ENCODE measurements at places on chromosomes 3 and 15.

GRCh38 chr3:71849681-71850080 lies 64.7 kb upstream of the PROK2 start:
- DNase-seq: no peak

GRCh38 chr3:183220828-183221227 lies 32.2 kb upstream of the B3GNT5 start:
- DNase-seq: no peak

DNA sequence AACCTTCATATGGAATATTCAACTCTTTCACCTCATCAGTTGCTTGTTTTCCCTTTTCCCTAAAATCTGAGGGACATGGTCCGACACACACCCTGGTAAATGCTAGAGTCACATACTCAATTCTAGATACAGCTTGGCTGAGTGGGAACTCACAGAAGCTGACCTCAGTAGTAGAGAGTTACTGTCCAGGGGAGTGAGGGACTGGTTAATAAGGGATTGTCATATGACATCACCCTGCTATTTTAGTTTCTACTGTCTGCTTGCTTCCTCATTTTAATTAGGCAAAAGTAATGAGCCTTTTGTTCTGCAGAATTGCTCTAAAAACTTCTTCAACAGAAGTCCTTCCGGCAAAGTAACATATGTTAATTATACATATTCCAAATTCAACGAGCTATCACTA lies 244.5 kb downstream of the ZIC4 start:
- no peak for DNase-seq

GRCh38 chr3:42489937-42490227 lies 12.6 kb upstream of the VIPR1 start:
- DNase-seq: no peak

DNA sequence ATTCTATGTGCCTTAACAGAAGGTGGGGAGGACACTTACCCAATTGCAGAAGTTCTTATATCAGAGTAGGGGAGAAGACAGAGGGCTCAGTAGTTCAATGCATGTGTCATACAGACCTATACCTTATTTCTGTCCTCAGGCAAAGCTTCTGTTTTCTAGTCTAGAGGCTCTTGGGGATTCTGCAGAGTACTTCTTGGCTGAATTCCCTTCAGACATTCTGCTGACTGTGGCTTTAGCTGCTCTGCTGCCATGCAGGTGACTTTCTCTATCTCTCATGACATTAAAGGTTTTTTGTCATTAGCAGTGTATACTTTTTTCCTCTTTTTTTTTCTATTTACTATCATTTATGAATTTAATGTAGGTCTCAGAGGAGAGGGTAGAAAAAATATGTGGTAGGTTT lies 172.8 kb upstream of the PLSCR5 start:
- no peak for DNase-seq

DNA sequence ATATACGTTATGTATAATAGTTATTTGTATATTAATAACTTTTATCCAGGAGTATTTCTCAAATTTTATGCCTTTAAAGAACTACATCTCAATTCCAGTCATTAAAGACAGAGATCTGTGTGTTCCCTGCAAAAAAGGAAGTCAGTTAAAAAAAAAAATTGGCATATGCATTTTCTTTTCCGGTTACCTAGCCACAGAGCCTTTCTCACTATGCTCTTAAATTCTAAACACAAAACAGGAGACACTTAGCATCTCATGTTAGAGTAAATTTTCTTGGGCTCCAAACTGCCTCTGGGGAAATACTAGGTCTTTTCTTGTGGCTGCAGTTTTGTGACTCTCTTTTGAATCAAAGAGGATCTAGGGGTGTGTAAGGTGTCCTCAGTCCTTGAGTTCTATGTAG lies 105.9 kb downstream of the KCNH8 start:
- DNase-seq: no peak

DNA sequence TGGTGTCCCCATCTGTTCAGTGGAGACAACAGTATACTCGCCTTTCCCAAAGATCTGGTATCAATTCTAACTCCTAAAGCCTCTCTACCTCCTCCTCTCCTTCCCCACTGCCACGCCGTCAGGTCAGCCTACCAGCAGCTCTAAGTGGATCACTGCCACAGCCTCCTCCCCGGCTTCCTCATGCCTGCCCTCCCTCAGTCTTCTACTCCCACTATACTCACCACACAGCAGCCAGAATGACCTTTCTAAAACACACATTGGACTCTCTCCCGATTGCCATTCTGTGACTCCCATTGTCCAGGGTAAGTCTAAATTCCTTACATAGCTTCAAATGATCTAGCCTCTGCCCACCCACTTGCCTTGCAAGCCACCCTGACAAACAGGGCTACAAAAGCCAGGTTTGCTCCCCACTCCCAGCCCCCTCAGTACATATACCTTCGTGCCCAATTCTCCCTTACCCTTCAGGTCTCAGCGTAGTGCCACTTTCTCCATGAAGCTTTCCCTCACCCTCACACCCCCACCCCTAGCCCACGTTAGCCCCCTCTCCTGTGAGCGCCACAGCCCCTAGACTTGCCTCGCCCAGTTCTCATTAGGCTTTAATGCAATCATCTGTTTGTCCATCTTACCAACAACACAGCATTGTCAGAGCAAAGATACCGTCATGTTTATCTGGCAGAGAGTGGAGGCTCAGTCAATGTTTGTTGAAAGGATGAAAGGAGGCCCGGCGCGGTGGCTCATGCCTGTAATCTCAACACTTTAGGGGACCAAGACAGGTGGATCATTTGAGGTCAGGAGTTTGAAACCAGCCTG lies 9.5 kb upstream of the SEMA7A start:
- DNase-seq: no peak

GRCh38 chr15:95699578-95699977 lies 630.9 kb upstream of the NR2F2 start:
- no peak for DNase-seq

GRCh38 chr3:130894130-130894985 lies 474 bp downstream of the ATP2C1 start:
- no peak for DNase-seq

- no peak for DNase-seq
Measured at GRCh38 chr3:5476403-5476802, 288.9 kb downstream of the EDEM1 start.

- DNase-seq: no peak
Measured at GRCh38 chr3:99635348-99635747, 3.0 kb upstream of the COL8A1 start.

DNA sequence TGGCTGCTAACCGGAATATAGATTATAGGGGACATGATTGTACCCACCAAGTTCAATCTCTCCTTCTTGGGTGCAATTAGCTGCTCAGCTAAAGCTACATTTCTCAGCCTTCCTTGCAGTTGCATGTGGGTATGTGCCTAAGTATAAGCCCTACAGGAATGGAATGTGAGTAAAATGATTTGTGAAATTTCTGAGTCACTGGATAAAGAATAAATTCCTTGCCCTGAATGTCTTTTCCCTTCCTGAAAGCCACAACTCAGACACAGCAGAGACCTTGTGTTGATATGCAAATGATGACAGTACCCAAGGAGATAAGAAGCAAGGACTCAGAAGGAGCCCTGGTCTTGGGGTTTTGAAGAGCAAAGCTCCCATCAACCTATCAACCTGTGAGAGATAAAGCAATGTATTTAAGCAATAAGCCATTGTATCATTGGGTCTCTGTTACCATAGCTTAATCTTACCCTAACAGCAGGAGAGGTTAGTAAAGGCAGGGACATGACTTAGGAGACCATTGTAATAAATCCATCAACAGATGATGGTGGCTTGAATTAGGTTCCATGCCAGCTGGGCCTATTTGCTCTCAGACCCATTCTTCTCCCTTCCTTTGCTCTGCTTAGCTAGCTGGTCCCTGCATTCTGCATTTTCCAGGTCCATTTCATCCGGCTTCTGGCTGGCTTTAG lies 25.6 kb upstream of the ZNF280D start:
- DNase-seq: no peak

GRCh38 chr3:117407317-117407716 lies 697.7 kb downstream of the TUSC7 start:
- DNase-seq: no peak

GRCh38 chr15:34657469-34658127 lies 74.1 kb upstream of the GOLGA8B start:
- DNase-seq: no peak

DNA sequence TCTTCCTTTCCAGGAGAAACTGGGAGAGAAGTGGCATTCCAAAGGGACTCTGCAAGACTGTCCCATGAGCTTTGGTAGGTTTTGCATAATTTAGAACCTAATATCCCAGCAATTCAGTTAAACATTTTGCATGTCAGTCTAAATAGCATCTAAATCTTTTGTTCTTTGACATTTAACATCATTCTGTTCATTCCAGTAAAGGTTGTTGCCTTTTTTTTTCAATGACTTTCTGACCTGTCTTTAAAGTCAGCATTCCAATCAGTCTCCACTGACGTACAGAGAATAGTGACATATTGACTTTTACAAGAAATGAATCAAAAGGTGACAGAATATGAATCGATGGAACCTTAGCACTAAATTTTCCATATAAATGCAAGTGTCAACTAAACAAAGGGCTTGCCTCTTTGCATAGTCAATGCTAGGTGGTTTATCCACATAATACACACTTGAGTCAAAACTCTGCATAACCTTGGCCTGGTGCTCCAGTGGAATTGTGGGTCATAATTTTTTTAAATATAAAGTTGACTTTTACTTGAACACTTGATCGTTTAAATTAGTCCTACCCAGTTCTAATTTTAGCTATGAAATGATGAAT lies 370.1 kb downstream of the CNTN6 start:
- no peak for DNase-seq

GRCh38 chr3:16697443-16698147 lies 92.4 kb upstream of the DAZL start:
- DNase-seq: peak; percentile 47

DNA sequence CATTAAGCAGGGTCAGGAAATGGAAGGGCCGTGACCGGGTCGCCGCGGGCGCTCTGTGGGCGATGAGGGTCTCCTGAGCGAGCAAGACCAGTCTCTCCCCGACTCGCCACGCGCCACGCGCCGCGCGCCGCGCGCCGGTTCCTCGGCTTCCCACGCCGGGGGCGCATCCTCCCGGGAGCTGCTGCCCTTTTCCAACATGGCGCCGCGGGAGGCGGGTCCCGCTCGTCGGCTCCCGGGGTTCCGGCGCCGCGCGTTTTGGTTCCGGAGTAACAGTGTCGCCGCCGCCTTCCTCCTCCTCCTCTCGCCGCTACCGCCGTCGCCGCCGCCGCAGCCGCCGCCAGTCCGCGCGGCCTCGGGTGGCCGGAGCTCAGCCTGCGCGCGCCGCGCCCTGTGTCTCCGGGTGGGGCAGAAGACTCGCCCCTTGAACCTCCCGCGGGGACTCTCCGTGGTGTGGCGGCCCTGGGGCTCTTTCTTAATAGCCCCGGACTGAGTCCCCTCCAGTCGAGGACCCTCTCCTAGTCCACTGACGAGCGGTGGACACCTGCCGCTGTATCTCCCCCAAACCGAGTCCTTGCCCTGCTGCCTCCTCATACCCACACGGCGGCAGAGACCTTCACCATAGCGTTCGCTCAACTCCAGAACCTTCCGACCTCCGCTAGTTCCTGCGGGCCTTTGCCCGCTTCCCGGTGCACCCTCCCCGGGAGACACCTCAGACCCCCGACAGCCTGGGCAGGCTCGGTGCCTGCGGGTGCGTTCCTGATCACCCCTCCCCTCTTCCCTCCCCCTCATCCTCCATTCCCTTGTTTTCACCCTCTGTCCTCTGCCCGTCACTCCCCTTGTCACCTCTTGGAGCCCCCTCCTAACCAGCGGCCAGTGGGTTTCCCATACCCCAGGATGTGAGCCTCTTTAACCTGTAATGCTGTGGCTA lies at the start of gene MAP2K5:
Gene MAP2K5 (plus strand): TSS at position 284 of the 928 bp plus-strand sequence. CDS start 633 bp downstream, at position 917.
- no peak for DNase-seq

DNA sequence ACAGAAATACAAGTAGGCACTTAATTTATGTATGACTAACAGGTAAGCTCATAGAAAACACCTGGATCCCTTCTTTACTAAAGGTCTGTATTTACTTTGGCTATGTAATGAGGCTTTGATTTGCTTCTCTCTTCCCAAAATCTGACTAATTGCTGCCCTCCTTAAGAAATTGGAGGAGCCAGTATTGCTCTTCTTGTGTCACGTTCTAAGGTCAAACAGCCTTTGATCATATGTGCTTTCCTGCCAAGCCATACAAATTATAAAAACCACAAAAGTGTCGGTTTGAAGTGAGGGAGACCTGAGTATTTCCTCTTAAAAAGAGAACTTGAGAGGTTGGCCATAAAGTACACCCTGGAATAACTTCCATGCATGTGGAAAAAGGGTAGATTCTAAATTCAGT lies 112.1 kb upstream of the MB21D2 start:
- no peak for DNase-seq

- no peak for DNase-seq
Measured at GRCh38 chr3:12512534-12513118, 28.3 kb downstream of the TSEN2 start.

GRCh38 chr3:185656321-185656840 lies 70.3 kb downstream of the SENP2 start:
- no peak for DNase-seq

DNA sequence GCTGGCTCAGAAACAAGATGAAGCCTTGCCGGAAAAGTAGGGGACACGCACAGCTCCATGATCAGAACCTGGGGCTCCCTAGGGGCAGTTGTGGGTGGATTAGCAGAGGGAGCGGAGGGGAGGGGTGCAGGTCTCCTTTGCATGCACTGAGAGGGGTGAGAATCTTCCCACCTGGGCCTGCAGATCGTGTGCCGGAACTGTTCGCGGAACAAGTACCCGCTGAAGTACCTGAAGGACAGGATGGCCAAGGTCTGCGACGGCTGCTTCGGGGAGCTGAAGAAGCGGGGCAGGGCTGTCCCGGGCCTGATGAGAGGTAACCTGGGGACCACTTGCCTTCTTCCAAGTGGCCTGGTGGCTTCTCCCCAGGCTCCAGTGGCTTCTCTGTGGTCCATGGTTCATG lies 24.5 kb upstream of the NR2C2 start:
- DNase-seq: no peak

DNA sequence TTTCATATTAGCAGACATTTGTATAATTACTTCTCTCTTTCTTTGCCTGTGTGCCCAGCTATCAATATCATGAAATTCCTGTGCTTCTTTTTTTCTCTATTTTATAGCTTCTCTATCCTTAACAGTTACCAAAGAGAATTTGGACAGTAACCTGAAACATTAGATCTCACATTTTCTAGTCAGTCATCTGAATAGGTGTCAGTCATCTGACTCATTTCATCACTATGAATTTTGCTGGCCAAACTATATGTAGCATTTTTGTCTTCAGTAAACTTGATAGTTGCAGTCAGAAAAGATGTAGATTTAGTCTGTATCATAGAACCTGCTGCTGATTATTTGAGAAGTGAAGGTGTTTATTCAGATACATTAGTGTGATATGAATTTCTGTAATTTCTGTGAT lies 52.6 kb downstream of the HMG20A start:
- DNase-seq: no peak

DNA sequence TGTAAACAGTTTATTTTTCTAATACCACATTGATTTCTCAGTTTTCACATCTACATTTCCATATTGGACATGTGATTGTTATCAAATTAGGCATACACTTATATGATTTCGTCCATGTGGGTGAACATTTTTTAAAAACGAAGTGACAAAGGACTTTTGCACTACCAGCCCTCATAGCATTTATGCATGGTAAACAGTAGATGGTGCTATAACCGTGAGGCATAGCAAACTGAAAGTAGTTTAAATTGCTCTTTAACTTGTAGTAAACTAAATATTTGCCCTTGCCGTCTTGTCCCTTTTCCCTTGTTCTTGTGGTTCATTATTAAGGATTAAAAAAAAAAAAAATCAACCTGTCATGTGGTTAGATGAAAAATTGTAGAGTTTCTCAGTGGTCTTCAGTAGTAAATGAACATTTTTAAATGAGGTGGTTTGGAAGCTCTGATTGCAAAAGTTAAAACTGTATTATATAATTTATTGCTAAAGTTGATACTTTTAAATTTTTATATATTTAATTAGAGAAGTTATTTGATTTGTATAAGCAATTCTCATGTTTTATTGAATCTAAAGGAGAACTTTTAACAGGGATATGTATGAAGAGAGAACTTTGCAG lies 24.0 kb downstream of the STX19 start:
- DNase-seq: peak; percentile 5
